ENCODE measurements at places on chromosomes 5 and 9. TPM values are rescaled to one million over a fixed set of nuclear protein-coding genes. Genes with fewer than 3 reads are reported as not detected.

The ALDH7A1 gene
- 118 TPM for total RNA-seq

The PLGRKT gene
- 28.1 TPM for total RNA-seq

DNA sequence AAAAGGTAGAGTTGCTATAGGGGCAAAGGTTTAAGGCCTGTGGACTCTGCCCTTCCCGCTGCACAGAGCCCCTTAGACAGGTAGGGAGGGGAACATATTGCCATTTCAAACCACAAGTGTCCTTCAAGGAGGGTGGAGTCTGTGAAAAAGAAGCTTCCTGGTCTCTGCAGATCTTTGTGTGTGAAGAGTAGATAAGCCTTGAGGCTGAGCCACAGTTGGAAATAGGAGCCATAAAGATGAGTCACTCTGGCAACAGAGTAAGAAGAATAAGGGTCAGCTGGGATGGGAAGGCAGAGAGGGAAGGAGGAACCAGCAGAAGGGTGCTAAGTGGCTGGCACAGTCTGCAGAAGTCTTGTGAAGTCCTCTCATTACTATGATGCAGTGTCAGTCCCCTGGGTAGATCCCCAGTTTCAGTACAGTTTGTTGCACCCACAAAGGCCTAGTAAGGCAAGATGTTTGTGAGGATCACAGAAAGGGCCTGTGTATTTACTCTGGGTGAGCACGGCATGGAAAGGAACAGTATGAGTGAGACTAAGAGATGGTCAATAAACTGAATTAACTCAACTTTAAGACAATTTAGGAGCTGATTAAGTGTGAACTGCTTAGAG, 18.1 kb downstream of the GRXCR2 start:
- peak; percentile 82 for ATAC-seq

DNA sequence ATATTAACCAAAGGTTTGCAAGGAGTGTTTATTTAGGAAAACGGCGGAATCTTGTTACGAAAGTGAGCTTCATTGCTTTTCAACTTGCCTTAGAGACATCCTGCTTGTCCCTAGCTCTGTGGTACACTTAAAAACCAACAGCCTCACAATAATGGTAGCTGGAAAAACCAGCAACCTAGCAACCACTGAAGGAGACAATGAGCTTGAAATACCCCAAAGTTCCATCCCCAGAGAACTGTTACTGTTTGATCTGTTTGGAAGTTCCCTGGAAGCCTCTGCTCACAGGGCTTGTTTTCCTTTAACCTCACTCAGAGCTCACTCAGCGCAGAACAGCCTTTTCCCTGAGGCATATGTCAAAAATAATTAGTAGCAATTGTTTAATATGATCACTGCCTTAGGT, 43.2 kb downstream of the SH3TC2 start:
- ATAC-seq: no peak

- ATAC-seq: no peak
Measured at GRCh38 chr9:28758971-28759370, 1185.7 kb upstream of the C9orf72 start.
